ENCODE measurements at places on chromosomes 16 and 17. TPM values are rescaled to one million over a fixed set of nuclear protein-coding genes. Genes with fewer than 3 reads are reported as not detected.

GRCh38 chr16:67481561-67482232, 740 bp upstream of the ATP6V0D1 start:
- no peak for DNase-seq

GRCh38 chr16:88835383-88835782, 21.4 kb downstream of the GALNS start:
- DNase-seq: no peak

GRCh38 chr16:84511180-84511800, 6.8 kb upstream of the MEAK7 start:
- no peak for DNase-seq

- no peak for DNase-seq
Observed at GRCh38 chr16:11901091-11901490, 14.7 kb downstream of the GSPT1 start.

DNA sequence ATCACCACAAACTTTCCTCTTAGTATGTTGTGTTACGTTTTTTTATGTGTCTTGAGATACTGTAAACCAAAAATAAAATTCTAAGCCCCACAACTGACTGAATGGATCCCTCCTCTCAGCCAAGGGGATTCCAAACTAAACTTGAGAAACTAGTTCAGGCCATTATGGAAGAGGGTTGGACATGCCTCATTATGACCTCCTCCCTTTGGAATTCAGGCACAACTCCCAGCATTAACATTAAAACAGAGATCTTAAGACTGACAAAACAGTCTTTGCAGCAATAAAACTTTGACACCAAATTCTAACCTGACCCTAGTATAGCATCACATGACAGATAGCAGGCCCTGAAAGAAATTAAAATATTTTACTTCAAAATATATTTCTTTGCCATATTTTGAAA, 51.1 kb upstream of the SLC47A1 start:
- DNase-seq: no peak

DNA sequence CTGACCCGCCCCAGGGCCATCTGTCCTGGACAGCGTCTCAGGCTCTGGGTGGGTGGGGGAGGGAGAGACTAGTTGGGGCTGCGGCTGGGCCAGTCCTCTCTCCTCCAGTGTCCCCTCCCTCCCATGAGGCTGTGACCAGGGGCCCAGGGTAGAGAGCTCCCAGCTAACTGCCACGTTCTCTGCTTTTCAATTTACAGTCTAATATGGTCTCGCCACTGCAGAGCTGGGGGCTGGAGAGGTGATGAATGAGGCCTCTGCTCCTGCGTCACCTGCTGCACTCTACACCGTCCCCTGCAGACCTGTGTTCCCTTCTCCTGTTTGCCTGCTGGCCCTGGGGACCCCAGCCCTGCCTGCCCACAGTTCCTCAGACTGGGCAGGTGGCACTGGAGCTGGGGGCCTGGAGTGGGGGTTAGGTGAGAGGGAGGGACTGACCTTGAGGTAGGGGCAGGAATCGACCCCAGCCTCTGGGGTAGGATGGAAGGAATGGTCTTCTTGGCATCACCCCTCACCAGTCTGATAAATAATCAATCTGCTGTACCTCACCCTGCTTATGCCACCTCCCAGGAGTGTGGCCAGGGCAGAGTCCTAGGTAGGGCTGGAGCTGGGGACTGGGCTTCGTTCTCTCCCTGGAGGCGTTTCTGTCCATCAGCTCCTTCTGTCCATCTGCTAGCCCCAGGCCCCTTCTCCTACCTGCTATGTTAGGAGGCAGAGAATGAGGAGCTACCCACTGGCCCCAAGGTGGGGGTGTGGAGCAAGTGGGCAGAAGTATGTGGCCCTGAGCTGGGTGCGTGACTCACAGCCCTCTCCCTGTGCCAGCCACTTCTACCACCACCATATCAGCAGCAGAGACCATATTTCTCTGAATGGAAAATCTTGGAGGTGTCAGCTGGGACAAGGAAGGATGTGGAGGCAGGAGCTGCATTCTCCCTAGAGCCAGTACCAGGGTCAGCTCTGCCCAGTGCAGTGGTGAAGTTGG, 12.9 kb downstream of the SEZ6 start:
- no peak for DNase-seq

KRTAP3-2 gene
- not detected for total RNA-seq

PDILT gene
- not detected for total RNA-seq

GRCh38 chr16:20740007-20740883, 1.4 kb downstream of the THUMPD1 start:
- DNase-seq: no peak

GRCh38 chr17:64115822-64116534, 14.0 kb downstream of the ERN1 start:
- no peak for DNase-seq

DNA sequence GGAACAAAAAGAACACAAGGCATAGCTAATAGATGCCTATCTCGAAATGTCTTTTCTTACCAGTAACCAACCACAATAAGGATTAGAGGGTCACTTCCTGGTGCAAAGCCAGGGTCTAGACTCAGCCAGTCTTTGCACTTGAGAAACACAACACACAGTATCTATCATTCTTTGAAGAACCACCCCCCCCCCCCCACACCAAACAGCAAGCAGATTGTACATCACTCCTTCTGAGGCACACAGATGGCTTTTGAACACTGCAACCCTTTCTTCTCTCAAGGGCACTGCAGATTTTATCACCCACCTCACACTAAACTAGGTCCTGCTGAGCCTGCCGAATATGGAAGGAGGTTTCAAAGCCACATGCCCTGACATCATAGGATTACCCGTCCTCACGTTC, 145.6 kb downstream of the AATF start:
- DNase-seq: no peak

DNA sequence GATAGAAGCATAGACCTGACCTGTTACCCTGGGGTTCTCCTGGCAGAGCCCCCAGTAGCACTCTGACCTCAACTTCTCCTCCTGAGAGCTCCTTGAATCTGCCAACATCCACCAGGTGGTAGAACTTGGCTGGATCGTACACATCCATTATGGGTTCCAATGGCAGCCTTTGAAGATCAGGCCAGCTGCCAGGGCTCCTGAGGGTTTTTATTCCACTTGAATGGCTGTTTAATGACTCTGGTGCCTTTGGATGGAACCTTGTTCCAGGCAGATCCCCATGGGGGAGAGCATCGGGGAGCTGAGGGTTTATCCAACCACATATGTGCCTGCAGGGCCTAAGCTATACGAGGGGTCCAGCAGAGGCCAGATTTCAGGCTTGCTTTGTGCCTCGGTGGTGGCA, 47.1 kb upstream of the CLEC19A start:
- no peak for DNase-seq

DNA sequence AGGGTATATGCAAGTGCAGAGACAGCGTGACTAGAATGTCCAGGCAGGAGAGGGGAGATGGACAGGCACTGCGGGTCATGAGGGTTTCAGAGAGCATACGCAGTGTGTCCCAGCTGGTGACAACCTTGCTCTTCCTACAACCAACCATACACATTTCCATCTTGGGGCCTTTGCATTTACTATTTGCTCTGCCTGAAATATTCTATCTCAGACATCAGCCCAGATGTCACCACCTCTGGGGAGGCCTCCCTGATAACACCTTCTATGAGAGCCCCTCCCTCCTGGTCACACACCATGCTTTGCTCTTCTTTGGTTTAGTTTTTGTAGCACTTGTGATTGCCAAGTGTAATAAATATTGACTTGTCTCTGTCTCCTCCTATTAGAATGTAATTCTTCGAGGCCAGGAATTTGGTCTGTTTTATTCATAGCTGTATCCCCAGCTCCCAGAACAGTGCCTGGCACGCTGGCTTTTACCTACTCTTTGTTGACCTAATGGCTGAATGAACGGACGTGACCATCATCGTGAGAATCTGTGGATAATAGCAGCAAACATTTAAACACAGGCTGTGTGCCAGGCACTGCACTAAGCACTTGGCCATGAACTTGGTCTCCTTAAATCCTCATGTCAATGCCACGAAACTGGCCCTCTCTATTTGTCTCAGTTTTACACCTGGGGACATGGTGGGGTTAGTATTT, 51.9 kb downstream of the PLCG2 start:
- DNase-seq: no peak

PPM1E gene
- 2.2 TPM for total RNA-seq

GRCh38 chr17:16178836-16179235, 36.5 kb downstream of the NCOR1 start:
- DNase-seq: no peak

SLC5A2 gene
- total RNA-seq: not detected

DPEP1 gene
- not detected for total RNA-seq

DNA sequence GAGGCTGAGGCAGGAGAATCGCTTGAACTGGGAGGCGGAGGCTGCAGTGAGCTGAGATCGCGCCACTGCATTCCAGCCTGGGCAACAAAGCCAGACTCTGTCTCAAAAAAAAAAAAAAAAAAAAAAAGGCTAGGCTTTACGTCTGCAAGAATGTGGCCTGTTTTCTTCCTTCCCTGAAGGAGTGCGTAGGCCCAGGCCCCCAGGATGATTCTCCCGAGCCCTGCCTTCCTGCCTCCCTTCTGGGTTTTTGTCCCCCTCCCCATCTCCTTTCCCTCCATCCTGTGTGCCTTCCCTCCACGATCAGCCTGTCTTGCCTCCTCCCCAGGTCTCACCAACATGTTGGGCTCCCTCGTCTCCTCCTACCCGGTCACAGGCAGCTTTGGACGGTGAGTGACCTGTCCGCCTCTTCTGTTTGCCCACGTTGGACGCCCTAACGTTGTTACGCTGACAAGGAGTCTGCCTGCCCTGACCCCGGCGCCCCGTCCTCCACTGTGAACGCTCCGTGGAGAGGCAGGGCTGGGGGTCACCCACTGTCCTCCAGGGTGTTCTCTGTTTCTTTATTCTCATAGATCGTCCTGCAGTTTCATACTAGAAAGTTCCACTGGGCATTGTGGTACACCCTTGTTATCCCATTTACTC, 15.7 kb upstream of the RNF213 start:
- DNase-seq: peak; percentile 81

GRCh38 chr17:28726226-28726626, at the start of gene TLCD1:
Gene TLCD1, minus strand, starts transcription at chr17:28726233. Its CDS starts 136 bp downstream, at chr17:28726097.
- DNase-seq: no peak

PER1 gene
- 87.6 TPM for total RNA-seq

DNA sequence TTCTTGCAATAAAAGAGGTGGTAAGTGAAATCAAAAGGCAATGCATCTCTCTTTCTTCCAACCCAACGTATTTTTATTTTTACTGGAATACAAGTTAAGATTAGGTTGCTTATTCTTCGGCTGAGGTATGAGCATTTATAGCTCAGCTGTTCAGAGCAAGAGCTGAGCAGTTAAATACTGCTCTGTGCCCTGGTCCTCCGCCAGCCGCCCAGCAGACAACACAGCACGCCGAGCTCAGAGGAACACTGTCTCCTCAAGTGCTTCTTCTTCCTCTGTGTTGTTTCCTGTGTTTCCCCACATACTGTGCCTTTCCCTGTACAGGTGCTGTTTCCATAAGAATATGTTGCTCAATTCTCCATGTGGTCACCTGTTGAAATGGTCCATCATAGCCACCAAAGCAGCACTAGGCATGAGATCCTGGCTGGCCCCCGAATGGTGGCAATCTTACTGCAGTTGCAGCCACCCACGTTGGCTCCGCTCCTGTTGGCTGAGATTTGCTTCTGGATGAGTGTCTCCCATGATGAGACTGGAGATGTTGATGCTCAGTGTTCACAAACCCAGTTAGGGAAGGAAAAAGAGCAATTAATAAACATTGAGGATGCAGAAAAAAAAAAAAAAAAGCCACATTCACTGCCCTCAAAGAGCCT, 515.3 kb downstream of the GRIN2A start:
- no peak for DNase-seq

CACNG5 gene
- total RNA-seq: not detected

GRCh38 chr16:22217890-22218730, 12.0 kb downstream of the EEF2K start:
- no peak for DNase-seq

DNA sequence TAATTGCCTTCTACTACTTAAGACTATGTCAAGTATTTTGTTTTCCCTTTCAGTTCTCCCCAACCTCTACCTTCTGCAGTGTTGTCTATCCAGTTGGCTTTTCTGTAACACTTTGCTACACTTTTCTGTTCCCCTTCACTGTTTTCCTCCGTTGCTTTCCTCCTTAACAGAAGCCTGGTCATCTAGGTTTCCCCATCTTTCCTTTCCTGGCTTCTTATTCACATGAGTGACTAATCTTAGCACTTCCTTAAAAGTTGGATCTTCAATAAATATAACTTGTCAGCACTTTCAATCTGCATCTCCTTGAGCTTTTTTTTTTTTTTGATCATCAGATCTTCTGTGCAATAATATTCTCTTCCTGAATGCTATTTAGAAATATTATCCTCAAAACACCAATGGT, 2.8 kb upstream of the SLFN11 start:
- no peak for DNase-seq

ABCA3 gene
- total RNA-seq: 16.3 TPM

BOLA2 gene
- total RNA-seq: 6.0 TPM

- no peak for DNase-seq
Observed at GRCh38 chr17:43917348-43918025, 10.2 kb upstream of the MPP2 start.

GSDMA gene
- total RNA-seq: not detected

DNA sequence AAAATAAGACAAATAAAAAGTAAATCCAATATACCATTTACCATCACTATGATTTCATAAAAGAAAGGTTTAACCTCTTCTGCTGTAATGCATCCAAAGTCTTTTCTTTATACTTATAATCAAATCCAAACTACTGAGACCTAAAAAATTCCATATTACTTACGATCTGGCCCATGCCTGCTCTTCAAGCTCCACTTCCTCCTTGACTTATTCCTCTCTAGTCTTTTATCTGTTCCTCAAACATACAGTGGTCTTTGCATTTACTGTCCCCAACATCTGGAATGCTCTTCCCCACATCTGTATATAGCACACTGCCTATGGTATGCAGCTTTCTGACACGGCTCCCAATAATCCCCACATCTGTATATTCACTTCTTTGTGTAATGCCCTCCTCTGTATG, 33.8 kb downstream of the PCTP start:
- no peak for DNase-seq

ZG16 gene
- total RNA-seq: not detected

DNA sequence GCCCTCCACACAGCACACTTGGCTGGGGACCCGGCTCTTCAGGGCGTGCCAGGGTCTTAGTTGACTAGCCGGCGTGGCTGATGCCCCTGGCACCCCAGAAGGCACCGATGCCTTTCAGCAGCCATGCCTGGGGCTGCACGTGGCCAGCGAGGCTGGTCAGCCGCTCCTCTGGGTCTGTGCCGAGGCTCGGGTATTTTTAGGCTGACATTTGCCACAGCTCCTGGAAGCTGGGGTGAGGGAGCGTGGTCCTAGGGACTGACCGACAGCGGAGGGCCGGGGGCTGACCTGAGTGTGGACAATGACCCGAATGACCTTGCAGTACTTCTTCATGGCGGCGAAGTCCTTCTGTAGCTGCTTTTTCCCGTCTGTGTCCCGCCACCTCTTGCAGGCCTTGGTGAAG, 3.9 kb downstream of the RPL3L start:
- DNase-seq: no peak

KCNJ12 gene
- total RNA-seq: 2.8 TPM

TBC1D26 gene
- total RNA-seq: 0.28 TPM

DNA sequence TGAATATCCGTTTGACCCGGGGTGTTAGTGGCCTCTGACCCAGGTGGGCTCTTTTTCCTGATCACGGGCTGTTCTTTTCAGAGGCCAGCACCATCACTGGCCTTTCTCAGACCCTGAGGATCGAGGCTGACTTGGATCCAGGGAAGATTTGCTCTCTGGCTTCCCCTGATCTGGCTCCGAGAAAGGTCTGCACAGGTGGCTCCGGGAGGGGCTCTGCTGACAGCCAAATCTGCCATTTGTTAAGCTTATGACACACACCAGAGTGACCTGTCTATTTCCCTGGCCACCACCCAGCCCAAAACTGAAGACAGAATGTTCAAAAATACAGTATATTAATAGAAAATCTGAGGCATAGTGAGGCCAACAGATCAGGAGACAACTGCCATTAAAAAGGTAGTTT, 221.8 kb upstream of the TNRC6C start:
- DNase-seq: no peak

ADORA2B gene
- 4.6 TPM for total RNA-seq

BCL6B gene
- total RNA-seq: not detected

Measured in chondrocyte (in vitro differentiated cells).